ENCODE measurements at places on chromosomes 7 and 10.

GRCh38 chr10:117472872-117473271 is 69.7 kb upstream of the EMX2 start:
- DNase-seq = no peak

DNA sequence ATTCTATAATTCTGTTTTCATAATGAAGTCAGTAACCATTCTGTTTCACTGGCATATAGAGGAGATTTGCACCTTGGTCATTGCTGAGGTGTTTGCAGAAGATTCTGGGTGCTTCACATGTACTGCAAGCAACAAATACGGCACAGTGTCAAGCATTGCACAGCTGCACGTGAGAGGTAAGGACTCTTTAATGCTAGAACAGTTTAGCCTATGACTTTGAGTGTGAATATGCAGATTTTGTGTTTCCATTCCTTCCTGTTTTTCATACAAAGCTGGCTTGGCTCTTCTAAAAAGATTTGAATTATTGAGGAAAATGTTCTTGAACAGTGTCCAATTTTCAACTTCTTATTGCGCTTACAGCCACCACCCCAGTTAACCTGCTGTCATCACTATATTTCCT is 56.4 kb downstream of the MYPN start:
- no peak for DNase-seq

DNA sequence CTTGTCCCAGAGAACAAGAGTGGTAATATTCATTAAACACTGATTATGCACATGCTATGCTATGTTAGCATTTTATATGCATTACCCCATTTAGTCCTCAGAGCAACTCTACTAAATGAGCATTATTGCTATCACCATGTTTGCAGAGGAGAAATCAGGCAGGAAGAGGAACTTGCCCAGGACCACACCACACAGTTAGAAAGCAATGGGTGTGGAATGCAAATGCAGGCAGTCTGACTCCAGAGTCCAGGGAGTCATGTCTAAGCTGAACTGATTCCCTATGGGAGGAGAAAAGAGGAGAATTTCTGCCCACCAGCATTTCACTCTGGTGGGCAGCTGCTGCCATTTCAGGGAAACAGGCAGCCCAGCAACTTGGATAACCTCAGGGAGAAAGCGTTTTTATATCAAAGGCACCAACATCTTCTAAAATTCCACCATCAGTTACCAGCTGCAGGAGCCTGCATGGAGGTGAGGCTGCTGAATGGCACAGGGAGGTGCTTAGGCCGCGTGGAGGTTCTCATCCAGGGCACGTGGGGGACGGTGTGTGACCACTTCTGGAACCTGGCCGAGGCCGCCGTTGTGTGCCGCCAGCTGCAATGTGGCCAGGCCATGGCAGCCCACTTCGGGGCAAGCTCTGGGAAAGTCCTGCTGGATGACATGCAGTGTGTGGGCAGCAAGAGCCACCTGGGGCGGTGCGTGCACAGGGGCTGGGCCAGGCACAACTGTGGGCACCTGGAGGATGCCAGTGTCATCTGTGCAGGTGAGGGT is 68.2 kb upstream of the C10orf120 start:
- no peak for DNase-seq

GRCh38 chr7:81684033-81684432 is 85.8 kb downstream of the HGF start:
- DNase-seq = no peak

DNA sequence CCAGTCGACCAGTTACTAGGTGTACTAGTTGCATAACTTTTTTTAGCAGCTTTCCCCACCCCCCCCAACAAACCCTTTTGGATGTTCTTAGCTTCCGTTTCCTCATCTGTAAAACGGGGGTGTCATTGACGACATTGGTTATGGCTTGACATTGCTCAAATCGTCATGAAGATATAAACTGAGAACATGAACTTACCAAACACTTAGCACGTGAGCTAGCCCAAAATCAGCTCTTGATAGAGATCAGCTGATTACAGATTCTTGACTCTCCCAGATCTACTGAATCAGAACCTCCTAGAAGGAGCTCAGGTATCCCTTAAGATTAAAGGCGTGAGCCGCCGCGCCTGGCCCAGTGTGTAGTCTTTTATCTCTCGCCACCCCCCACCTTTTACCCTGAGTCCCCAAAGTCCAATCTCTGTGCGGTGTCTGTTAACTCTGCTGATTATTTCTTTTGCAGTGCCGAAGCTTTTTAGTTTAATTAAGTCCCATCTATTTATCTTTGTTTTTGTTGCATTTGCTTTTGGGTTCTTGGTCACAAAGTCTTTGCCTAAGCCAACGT is 1.0 kb upstream of the GNA12 start:
- no peak for DNase-seq

DNA sequence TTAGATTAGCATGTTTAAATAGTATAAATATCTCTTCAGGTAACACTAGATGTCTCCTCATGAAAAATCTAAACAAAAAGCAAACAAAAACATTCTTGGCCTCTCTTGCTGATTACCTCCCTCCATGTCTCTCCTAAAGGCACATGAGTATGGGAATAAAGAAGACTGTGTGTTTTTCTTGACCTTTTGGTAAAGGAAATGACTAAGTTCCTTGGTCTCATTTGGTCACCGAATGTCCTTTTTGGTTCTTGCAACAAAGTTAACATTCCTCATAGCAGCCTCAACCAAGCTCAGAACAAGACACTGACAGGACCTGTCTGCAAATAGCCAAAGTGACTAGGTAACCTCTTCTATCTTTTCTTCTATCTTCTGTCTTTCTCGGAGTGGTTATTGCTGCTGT is 35.5 kb downstream of the POM121L12 start:
- no peak for DNase-seq

DNA sequence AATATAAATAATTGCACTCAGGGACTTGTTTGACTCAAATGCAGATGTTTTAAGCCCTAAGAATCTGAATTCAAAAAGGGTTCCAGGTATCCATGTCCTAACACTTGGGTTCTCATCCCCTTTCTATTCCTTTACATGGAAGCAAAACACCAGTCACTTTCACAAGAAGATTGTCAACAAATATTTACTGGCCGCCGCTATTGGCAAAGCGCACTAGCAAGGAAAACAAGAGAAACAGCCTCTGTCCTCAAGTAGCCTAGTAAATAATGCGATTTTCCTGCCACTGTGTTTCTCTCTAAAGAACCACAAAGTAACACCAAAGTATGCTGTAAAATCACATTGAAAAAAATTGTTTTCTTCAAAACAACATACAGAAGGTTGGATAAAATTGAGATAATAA is 66.7 kb upstream of the EZH2 start:
- no peak for DNase-seq

- DNase-seq = no peak
Observed at GRCh38 chr10:104440221-104440620, 86.6 kb downstream of the CFAP58 start.

DNA sequence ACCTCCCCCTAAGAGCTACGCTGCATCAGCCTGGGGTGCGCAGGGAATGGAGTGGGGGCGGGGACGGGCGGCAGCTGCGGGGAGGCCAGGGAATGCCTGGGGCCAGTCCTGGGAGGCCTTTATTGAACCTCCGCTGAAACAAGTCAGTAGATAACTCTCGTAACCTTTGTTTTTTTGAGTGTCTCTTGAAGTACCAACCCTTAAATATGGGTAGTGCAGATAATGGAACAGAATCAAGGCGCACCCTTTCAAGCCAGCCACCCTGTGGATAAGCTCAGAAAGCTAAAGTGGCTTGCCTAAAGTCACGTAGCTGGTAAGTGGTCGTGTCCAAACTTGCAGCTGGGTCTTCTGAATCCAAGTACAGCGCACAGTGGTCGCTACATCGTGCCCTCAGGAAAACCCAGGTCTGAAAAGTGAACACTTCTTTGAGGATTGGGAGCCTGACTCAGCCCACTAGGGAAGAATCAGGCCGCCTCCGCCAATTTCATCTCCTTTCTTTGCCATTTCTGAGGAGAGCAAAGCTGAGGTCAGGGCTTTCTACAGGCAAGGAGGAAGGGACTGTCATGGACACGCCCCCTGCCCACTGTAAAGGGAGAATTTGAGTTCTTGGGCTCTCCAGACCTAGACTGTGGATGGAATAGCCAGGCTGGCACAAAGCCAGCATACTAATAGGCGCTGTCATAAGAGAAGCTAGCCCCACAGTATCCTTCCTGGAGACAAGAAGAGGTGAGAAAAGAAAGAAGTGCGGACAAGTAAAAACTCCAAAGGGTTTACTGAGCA is 3.2 kb upstream of the EGR2 start:
- DNase-seq = no peak

GRCh38 chr10:6176691-6177231 is 26.0 kb upstream of the PFKFB3 start:
- no peak for DNase-seq
